ENCODE measurements at places on chromosomes 16 and 17.

GRCh38 chr17:16456742-16457316, 35.2 kb downstream of the LRRC75A start:
- DNase-seq, result no peak

DNA sequence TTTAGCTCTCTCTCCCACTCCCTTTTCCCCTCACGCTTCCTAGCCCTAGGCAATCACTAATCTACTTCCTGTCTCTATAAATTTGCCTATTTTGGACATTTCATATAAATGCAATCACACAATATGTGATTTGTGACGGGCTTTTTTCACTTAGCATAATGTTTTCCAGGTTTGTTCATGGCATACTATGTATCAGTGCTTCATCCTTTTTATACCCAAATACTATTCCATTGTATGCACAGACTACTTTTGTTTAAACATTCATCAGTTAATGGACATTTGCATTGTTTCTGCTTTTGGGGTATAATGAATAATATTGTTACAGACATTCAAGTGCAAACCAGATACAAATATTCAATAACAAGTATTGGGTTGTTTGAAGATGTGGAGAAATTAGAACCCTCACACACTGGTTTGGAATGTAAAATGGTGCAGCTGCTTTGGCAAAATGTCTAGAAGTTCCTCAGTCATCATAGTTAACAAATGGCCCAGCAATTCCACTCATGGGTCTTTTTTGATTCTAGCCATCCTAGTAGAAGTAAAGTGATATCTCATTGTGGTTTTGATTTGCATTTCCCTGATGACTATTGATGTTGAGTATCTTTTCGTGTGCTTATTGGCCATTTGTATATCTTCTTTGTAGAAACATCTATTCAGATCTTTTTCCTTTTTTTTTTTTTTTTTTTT, 67.7 kb downstream of the TBX4 start:
- DNase-seq, result no peak

DNA sequence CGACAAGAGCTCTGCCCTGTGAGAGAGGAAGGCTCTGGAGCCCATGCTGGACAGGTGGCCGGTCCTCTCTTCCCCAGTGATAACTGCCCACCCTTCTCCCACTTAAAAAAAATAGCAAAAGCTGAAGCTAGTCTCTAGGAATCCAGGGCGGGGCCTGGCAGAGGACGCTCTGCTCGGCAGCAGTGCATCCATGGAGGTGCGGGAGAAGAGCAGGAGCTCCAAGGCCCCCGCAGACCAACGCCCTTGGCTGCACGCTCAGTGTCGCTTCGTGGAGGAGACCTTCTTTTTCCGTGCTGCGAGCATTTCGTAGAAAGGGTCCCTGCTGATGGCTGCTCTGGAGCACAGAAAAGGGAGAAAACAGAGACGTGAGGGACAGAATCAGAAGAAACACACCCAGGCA, 98.6 kb upstream of the DNAH17 start:
- DNase-seq, result no peak

DNA sequence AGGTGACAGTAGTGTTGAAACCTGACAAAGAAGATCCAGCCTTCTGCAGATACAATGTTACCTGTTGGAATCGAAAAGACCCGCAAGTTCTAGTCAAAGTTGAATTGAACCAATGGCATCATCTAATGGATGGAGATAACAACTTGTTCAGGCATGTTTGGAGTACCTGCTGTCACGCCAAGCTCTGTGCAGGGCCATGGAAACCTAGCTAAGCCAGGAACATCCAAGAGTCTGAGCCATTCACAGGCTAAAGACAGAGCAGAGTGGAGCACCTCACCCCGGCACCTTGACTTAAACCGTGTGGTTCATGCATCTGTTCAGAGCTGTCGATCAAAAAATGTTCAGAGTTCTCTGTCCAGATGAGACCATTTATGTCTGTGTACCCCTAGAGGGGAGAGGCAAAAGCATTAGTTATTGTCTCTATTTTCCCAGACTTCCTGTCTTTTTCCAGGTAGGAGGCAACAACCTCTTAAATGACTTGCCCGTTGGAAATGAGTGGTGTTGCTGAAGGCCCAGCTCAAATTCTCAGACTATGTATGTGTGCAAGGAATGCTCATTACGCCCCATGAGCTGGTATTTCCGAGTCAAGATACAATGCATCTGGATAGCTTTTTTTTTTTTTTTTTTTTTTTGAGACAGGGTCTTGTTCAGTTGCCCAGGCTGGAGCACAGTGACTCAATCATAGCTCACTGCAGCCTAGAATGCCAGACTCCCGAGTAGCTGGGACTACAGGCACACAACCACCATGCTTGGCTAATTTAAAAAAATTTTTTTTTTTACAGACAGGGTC, 44.9 kb upstream of the XYLT1 start:
- DNase-seq, result no peak

DNA sequence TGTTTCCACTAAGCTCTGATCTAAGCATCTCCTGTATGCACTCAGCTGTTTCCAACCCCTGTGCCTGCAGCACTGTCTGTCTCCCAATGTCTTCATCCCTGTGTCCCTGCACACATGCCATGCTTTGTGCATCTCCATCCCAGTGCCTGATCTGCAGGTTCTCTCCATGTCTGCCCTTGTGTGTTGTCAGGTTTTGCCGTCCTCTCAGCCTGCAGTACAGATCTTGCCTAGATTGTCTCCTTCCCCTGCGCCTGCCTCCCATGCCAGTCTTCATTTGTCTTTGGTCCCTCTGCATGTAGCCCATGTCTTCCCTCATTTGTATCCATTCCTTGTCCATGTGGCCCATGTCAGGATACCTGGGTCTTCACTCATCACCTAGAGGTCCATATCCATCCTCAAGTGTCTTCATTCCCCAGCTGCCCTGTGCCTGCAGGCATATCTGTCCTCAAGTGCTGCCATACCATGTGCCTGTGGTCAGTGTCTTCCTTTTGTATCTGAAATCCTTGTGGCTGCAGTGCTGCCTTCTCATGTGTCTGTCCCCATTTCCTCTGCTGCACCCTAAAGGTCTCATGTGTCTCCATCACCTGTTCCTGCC, 71.5 kb downstream of the TNFRSF13B start:
- DNase-seq, result no peak

- no peak for DNase-seq
These were observed 631 bp downstream of the KREMEN2 start for GRCh38 chr16:2964475-2965336.

DNA sequence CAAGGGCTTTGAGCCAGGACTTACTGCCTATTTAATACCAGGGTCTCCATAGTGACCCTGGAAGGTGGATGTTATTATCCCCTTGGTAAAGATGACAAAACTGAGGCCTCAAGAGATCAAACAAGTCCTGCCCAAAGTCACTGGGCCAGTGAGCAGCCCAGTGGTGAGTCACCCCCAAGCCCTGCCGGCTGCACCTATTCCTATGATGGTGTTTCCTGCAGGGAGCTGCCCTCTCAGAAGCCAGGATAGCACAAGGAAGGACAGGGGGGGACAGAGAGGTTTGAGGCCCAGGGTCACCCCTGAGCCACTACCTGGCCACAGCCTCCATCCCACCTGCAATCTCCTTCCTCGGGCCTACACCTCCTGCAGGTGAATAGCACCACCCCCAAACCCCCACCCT, 90.9 kb downstream of the SDK2 start:
- DNase-seq, result no peak

GRCh38 chr17:53950207-53950857, 127.6 kb downstream of the KIF2B start:
- no peak for DNase-seq

DNA sequence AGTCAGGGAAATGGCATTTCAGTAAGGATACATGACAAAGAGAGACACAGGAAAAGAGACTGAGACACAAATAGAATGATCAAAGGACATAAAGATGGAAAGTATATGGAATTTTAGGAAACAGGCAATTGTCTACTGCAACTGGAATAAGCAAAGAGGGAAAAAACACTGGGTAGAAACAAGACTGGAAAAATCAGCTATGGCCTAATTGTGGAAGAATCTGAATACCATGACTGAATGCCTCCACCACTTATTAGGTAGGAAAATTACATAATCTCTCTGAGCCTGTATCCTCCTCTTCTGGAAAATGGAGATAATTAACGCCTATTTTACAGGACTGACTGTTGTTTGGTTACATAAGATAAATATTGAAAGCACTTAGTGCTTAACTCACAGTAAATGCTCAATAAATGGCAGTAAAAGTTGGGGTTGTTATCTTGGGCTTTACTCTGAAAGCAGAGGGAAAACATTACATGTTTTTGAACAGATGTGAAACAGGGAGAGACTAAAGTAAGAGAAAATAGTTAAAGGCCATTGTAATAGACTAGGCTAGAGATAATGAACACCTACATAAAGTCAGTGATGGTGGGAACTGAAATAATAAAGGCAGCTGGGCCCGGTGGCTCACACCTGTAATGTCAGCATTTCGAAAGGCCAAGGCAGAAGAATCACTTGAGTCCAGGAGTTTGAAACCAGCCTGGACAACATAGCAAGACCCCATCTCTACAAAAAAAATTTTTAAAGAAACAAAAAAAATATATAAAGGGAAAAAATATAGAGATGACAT, 63.5 kb upstream of the C17orf78 start:
- no peak for DNase-seq

- no peak for DNase-seq
These were observed 156.1 kb upstream of the CACNG5 start for GRCh38 chr17:66678827-66679226.

GRCh38 chr17:66814570-66814969, 20.3 kb upstream of the CACNG5 start:
- no peak for DNase-seq

DNA sequence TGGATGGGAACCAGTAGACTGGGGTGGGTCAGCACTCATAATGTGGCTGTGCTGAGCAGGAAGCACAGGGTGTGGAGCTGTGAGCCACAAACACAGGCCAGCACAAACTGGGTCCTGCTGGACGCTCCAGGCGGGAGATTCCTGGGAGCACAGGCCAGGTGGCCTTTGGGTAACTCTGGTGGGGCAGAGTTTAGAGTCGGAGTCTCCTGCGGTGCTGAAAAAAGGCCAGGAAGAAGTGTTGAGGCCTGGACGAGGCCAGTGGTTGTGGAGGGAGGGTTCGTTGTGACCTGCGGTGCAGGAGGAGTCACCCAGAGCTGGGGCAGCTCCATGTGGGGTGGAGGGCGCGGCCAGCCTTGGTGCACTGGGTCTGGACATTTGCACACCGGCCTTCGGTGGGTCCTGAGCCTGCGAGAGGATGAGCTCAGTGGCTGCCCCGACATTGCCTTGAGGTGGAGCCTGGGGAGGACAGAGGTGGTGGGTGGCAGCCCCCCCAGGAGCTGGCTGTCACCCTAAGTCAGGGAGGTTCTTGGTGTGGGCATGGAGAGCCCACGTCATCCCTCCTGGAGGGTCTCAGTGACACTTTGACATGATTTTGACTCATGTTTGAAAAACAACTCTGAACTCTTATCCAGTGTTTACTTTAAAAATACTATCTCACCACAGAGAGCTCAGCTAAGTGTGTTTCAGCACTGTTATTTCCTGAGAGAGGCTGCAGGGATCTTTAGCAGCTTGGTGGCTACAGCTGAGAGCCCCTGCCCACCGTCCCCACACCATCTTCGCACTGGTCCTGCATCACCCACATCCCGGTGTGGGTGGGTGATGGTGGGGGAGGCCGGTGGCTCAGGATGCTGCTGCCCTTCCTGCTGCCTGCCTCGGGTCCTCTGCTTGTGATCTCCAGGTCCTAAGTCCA, 98.7 kb downstream of the NPIPB11 start:
- no peak for DNase-seq

- no peak for DNase-seq
These were observed 426.1 kb upstream of the DYNLRB2 start for GRCh38 chr16:80114699-80115098.

- DNase-seq, result no peak
These were observed 13.2 kb downstream of the SLC6A4 start for GRCh38 chr17:30222251-30222650.

- no peak for DNase-seq
These were observed 488 bp downstream of the HOXB9 start for GRCh38 chr17:48625495-48626244.

GRCh38 chr17:80518392-80518791, 26.2 kb upstream of the RPTOR start:
- no peak for DNase-seq

- DNase-seq, result no peak
These were observed 32.5 kb downstream of the PHKB start for GRCh38 chr16:47493381-47494337.

GRCh38 chr16:51624080-51624775, 473.2 kb upstream of the SALL1 start:
- no peak for DNase-seq

DNA sequence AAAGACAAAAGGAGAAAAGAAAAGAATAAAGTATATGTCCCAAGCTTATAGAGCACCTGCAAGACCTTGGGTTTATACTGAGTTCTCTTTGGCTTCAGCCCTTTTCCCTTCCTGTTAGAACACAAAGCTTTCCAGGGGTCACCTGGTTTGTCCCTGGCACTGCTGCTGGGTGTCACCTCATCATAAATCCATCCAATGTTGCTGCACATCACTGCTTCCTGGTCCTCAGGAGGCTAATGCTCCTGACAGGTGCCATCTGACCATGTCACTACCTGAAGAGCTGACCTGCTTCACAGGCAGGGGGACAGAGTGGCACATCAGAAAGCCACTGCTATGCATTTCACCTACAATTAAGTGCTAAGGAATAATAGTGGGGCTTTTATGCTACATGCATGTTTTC, 164.6 kb upstream of the ELAC2 start:
- no peak for DNase-seq

GRCh38 chr17:2416010-2416734, 15.3 kb upstream of the MNT start:
- DNase-seq, result peak; percentile 11

GRCh38 chr17:61532826-61533225, 58.2 kb downstream of the NACA2 start:
- DNase-seq, result no peak

DNA sequence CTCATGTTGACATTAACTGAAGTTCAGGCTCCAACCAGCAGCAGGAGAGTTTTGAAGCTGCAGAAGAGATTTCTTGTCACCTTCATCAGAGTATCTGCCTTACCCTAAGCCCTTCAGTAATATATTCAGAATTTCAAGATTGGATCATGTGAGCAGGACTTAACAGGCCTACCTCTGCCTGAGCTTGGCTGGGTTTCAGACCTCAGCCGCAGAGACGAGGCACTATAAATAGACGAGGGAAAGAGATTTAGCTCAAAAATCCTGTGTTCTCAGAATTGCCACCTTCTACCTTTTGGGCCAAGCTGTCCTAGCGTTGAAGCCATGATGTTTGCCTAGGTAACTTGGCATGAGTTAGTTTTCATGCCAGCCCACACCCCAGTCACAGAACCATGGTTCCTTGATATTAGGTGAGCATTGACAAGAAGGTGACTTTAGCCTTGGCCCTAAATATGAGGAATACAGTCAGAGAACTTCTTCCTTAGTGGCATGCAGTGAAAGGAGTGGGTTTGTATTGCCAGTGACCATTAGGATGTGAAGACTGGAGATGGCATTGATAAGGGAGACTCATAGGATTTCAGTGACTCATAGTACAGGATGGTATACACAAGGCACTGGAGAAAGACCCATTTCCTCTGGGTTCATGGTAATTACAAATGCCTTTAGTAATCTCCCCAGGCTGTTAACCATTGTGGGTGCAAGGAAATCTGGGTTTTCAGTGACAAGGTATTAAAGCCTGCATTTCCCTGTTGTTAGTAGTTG, 224.3 kb downstream of the MSI2 start:
- DNase-seq, result no peak

DNA sequence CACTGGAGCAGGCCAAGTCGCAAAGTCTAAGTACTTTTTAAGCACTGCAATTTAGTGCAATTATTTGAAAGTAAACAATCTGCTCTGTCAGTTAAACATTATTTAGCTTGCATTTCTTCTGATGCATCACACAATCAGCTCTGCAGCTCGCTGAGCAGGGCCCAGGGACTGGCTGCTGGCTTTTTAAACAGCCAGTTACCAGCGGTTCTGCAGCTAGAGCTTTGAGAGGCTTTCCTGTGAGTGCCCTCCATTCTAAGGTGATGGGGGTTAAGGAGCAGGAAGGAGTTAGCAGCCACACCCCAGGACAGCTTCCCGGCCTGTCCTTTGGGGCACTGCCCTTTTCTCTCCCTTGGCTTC, 154.3 kb downstream of the SALL1 start:
- DNase-seq, result no peak
